ENCODE measurements at places on chromosomes 5 and 9.

- DNase-seq: no peak
Measured at GRCh38 chr5:14234204-14234603, 91.1 kb downstream of the TRIO start.

DNA sequence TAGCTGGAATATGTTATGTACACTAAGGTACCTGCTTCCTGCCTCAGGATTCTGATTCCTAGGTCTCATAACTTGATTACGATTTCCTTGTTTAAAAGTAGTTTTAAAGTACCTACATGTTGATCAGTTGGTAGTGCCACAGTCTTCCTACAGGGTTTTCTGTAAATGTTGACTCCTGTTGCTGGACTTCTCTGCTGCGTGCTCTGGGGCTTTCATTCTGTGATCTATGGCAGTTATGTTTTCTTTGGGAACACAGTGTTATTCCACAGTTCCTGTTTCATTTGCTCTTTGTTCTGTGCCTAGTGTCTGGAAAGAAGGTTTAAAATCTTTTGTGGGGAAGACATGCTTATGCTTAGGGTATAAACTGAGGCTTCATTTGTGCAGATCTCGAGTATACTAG, 343.5 kb downstream of the PLK2 start:
- DNase-seq: no peak

GRCh38 chr5:1541702-1542400, 18.1 kb upstream of the LPCAT1 start:
- peak; percentile 47 for DNase-seq

- no peak for DNase-seq
Measured at GRCh38 chr9:136789523-136789937, 1.6 kb upstream of the TMEM141 start.
